Caki2 (cell line): ENCODE measurements at places on chromosomes 6 and 20.
A peak's percentile ranks its signal among the peaks of the same experiment; 100 is the strongest.

DNA sequence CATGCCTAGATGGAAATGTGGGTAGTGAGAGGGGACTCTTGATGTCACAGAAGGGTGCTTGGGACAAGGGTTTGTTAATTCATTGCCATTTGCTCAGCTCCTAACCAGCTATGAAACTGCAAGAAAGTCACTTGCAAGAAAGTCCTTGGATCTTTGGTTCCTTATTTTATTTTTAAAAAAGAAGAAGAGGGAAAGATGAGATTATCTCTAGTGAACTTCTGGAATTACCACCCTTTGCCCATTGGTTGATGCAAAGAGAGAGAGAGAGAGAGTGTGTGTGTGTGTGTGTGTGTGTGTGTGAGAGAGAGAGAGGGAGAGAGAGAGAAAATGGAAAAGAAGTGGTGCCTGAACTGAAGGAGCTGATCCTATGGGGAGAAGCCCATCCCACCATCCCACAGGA is 4.6 kb upstream of the SFT2D1 start:
- DNase-seq = no peak

- peak; percentile 62 for DNase-seq
Observed at GRCh38 chr6:138115877-138116660, 8.8 kb upstream of the PERP start.

DNA sequence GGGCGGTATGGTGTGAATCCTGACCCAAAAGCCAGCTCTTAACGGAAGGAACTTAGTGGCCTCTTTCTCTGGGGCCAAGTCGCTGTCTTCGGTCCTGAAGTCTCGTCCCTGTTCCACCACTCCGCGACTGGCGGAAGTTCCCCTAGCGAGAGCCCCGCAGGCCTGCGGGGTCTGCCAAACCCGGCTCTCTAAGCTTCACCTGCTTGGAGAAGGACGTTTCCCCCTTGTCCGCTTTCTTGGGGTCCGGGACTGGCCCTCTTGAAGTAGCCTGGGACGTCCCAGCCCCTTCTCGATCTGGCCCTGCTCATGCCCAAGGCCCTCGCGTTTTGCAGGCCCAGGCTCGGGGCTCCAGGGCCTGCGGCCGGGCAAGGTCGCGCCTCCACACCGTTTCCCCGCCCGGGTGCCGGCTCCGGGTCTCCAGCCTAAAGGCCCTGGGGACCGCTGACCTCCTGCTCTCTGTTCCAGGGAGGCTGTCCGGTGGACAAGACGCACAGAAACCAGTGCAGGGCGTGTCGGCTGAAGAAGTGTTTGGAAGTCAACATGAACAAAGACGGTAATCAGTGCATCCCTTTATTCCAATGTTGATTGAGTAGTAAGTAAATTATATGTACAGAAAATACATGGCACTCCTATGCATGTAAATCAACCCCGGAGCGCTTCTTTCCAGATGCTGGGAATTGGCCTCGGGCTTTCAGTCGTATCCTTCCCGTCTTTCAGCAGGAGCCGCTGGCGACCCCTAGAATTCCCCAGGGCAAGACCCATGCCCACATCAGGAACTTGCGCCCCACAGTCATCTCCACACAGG is 8.8 kb downstream of the NR2E1 start:
- DNase-seq = no peak

DNA sequence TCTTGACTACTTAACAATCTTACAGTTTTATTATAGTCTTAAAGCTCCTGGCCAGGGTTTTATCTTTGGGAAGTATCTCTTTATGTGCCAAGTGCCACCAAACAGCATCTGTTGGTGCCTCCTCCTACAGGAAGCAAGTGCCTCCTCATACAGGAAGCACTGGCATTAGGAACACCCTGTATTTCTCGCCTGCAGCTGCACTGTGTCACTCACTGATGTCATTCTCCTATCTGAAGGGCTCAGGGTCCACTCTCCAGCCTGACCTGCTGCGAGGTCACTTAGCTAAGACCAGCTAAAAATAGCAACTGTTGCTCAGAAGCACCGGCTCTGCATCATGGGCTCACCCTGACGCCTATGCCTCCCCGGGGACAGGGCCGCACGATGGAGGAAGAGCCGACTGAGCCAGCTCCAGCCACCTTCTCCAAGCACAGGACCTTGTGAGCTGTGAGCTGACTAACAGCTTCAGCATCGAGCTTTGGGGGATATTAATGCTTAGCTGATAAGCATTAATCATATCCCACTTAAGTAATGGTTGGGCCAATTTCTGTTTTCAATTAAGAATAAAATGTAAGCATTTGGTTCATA is 66.3 kb upstream of the CD93 start:
- no peak for DNase-seq

DNA sequence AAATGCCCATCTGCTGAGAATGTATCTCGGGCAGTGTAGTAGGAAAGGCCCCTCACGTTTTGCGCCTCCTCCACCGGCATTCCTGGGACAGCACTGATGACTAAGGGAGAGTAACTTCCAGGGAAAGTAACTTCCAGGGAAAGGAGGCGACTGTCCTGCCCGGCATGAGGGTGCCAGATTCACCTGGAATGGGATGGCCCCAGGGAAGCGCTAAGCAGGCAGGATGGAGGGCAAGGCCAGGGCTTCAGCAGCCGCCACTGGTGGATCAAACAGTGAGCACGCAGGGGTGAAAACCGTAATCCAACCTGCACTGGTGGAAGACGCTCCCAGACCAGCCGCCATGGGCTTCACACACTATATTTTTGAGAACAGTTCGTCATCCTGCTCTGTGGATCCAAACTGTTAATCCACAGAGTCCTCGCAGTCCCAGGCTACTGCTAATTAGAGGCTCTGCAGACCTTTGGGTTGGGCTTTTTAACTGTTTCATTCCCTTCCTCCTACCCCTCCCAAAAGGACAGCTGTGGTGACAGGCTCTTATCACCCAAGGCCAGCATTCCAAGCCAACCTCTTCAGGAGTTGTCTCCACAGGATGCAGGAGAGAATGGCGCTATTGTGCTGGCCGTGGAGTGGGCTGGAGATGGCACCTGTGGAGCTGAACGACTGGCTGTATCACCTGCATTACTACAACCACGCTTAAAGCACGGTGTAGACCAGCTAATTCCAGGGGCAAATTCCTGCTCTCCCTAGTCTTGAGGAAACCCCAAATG is 178.9 kb downstream of the DLL1 start:
- no peak for DNase-seq

GRCh38 chr6:159981403-159982245 is 12.7 kb downstream of the IGF2R start:
- no peak for DNase-seq

DNA sequence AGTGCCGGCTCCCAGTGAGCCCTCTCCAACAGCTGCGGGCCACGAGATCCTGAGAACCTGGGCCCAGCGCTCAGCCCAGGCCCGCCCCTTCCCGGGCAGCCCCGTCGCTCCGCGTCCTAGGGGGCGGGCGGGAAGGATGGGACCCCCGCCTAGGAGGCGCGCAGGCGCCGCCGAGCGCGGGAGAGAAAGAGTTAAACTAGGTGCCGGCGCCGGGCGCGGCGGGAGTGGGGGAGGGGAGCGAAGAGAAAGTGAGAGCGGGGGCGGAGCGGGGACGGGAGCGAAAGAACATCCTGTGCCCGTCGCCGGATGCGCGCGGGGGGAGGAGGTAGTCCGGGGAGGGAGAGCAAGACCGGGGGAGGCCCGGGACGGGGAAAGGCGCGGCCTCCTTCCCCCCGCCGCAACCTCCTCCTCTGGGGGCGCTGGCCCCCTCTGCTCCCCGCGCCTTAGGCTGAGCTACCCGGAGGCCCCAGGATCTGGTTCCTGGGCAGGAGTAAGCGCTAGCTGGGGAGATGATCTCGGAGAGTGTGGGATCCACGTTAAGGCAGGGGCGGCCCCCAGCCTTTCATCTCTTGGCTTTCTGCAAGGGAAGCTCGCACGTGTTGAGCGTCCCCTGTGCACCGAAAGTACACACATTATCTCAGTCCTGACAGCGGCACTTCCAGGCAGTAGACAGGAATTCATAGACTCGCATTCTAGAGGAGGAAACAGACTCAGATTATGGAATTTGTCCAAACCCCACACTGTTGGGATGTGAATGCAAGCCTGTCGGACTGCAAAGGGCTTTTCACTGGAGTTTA is 4.9 kb upstream of the ARMC12 start:
- peak; percentile 86 for DNase-seq

DNA sequence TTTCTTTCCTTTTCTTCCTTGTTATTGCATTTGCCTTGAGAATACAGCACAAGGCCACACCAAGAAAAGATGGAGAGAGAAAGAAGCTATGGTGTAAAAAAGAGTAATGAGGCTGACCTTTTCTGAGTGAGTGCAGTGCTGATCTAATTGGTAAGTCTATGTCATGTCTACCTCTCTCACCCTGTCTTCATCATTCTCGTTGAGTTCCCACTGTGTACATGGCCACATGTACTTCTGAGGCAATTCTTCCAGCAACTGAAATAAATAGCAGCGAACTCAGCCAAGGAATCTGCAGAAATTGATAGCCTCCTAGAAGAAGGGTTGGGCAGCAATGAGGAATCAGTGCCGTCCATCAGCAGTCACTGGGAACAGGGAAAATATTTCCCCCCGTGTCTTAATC is 367.2 kb upstream of the SPTLC3 start:
- no peak for DNase-seq

GRCh38 chr6:144017166-144018094 is 9.4 kb upstream of the PLAGL1 start:
- no peak for DNase-seq

DNA sequence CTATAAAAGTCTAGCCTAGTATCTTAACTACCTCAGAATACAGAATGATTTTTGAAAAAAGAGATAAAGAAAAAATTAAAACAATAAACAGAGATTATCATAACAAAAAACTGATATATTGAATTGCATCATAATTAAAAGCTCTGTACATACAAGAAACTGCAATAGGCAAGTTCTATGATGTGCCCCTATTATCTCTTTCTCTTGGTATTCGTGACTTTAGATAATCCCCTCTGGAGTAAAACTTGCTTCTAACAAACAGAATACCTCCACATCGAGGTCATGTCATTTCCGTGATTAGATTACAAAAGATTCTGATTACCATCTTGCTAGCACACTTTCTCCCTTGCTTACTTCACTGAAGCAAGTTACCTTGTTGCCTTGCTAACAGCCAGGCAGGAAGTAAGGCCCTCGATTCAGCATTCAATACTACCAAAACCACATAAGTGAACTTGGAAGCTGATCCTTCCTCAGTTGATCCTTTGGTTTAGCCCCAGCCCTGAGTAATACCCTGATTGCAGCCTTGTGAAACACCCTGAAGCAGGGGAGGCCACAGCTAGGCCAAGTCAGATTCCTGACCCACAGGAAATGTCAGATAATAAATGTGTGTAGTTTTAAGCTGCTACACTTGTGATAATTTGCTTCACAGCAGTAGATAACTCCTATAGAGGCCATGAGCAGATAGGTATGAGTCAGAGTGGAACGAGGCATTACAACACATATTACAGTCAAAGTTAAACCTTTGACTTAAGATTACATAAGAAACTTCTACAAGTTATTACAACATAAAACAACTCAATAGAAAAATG is 53.7 kb upstream of the TMX4 start:
- no peak for DNase-seq

DNA sequence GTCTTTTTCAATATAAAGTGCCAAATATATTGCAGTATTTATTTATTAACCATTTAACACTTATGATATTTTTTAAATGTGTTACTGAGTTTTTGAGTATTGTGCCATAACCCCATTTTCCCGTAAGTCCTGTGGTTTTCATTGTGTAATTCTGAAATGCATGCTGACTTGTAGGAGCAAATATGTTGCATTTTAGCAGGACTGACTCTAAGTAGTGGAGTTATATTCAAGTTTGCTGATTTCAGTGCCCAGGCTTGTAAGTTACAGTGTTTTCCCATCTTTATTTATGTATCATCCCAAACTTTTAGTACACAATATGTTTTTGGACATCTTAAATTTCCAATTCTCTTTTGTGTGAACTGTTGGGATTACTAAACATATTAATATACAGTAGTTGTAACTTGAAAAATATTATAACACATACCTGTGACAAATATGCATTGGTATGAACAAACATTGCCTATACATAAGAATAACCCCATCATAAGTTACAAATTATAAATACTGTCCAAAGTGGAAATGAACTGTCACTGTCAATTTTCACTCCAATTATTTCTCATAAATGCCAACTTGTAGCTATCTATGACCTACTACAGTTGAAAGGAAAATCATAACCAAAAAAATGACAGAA is 179.3 kb upstream of the RUNX2 start:
- no peak for DNase-seq

DNA sequence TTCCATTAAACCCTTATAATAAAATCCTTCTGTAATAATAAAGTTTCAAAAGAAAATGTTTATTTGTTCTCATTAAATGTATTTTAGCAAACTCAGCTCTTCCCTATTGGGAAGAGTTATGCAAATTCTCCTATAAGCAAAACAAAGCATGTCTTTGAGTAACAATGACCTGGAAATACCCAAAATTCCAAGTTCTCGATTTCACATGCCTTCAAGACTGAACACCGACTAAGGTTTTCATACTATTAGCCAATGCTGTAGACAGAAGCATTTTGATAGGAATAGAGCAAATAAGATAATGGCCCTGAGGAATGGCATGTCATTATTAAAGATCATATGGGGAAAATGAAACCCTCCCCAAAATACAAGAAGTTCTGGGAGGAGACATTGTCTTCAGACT is 3.8 kb downstream of the IL17A start:
- no peak for DNase-seq

DNA sequence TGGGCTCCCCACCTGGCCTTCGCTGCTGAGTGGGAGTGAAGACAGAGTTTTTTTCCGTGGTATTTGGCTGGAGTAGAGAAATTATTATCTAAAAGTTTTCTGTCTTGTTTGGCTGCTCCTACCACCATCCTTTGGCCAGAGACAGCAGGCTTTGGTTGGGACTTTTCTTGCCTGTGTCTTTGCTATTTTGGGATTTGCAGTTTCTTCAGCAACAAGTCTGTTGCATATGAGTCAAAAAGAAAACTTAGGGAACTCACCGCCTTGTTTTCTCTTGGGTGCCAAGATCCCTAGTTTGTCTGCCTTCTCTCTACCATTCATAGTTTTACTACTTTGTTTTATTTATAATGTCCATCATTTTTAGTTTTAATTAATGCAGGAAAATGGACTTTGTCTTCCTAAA is 683.8 kb downstream of the DOK5 start:
- no peak for DNase-seq

- no peak for DNase-seq
Observed at GRCh38 chr6:159739341-159739740, 12.0 kb downstream of the WTAP start.

DNA sequence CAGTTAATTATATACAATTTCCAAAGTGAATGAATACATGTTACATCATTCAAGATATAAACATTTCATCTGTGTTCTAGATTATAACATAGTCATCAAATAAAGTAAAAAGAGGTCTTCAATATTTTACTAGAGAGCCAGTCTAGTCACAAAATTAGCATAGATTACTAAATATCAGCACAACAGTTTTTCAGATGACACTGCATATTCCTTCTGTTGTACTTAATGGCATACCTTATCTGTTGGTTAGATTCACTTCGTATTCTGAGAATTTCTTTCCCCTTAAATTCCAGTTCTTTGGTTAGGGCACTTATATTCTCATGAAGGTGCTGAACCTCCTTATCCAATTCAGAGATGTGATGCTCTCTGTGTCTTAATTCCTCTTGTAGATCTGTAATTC is 39.8 kb upstream of the MCM9 start:
- DNase-seq = no peak

- peak; percentile 53 for DNase-seq
Observed at GRCh38 chr6:149028767-149029405, 282.1 kb downstream of the UST start.

GRCh38 chr6:166488701-166489100 is 97.8 kb downstream of the RAMACL start:
- DNase-seq = no peak
